Common myeloid progenitor, CD34-positive (primary cell): ENCODE measurements at places on chromosomes 13 and 19.
A peak's percentile ranks its signal among the peaks of the same experiment; 100 is the strongest.

DNA sequence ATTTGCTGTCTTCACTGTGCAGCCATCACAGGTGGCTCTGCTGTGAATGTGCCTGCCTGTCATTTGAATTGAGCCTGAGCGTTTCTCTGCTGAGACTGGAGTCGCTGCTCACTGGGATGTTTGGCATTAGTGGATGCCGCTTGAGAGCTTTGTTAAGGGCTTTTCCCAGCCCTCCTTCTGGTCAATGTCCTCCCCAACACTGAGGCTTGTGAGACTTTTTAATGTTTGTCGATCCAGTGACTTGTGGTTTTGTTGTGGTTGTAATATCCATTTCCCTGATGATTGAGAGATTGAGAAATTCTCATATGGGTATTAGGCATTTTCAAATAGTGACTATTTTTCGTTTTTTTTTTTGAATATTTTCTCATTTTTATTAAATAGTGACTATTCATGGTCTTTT is 2.6 kb downstream of the TPRX2 start:
- no peak for DNase-seq

GRCh38 chr19:8071912-8072311 is 19.4 kb downstream of the CCL25 start:
- no peak for DNase-seq

DNA sequence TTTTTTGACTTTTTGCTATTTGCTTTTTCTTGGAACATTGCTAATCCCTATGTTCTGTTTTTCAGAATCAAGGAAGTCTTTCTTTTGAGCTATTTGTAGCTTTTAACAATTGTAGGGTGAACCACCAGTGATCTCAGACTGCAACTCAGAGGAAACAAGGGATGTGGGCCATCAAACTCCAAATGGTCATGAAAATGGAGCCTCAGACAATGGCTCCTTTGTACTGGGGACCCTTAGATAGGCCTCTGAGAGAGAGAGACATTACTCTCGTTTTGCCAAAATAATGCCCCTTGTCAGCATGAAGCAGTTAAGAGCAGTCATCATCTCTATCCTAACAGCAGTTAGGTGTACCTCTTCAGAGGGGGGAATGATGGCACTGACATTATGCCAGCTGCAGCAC is 56.4 kb upstream of the GJB6 start:
- DNase-seq = no peak

DNA sequence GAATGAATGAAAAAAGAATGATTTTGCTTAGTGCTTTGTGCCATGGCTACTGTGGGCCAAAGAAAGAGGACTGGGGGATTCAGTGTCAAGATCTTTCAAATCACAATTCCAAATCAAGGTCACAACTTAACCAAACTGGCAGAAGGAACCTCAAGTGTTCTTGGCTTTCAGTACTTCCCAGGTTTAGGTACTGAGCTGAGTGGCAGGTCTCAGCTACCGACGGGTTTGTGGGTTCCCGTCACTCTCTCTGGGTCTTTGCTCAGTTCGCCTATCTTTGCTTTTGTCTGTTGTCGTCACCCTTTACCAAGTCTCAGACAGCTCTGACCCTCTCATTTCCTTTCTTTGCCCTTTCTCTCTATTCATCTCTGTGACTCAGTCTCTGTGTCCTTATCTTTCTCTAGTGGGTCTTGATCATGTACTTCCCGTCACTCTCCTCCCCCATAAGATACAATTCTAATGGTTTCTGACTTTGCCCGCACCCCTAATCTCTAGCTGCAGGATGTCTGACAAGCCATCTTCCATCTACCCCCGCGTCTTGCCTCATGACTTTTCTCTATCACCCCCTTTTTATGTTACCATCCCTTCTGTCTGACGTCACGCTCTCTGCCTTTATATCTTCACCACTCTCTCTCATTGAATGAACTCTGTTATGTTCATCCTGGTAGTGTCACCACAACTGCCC is 33.3 kb upstream of the LRRC4B start:
- peak; percentile 13 for DNase-seq

DNA sequence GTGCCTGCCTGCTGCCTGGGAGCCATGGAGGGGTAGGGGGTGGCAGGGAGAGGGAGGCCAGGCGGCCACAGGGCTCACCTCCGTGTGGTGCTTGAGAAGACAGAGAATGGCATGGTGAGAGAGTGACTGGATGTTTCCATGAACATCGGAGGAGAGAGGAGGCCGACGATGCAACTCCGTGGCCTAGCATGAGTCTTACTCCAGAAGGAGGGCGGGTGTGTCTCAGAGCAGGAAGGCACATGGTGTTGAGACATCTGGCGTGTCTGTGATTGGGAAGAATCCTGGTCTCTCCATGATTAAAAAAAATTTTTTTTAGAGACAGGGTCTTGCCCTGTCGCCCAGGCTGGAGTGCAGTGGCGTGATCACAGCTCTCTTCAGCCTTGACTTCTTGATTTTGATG is 5.1 kb downstream of the IRGC start:
- DNase-seq = no peak

DNA sequence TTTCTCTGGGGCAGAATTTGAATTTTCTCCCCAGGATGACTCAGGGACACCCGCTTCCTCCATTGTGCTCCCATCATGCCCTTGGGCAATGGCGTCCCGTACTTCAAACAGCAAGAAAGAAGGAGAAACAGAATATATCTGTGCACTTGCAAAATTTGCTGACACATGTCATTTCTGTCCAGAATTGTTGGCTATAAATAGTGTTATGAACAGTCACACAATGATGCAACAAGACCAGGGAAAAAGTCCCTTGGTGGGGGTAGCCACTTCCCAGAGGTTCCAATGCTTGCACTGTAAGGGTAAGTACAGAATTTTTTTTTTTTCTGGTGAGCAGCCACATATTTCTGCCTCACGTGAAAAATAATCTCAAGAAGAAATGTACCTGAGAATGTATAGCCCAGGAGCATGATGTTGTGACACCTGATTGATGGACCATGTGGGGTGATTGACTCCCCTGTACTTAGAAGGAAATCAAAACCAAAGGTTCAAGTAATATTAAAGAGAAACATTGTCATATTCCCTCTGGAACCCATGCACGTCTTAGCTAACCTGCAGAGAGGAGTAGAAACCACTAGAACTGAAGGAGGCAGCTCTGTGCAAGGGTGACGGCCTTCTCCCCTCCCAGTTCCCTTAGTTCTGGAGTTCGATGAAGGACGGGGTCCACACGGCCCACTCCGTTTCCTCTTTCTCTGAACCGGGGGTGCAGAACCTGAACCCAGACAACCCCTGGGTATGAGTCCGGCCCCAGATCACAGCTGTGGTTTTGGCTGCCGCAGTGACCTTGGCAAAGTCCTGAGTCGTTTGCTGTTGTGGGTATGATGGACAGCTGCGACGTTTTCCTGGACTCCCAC is 9.3 kb upstream of the LAIR1 start:
- no peak for DNase-seq

DNA sequence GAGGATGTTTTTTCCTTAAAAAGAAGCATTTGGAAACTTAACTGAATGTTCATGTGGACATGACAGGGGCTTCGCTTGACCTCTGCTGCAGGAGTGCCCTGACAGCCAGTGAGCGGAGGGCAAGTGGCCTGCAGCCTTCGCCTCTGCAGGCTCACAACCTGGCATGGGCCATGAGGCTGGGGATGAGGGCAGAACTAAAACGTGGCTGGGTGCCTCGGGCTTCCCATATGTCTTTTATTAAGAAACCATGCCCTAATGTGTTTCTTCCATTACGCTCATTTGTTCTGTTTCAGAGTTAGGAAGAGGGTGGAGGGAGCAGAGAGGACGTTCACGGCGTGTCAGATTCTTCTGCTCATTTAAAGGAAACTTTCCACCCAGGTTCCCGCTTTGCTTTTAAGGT is 2.9 kb downstream of the ARHGEF7 start:
- DNase-seq = no peak

DNA sequence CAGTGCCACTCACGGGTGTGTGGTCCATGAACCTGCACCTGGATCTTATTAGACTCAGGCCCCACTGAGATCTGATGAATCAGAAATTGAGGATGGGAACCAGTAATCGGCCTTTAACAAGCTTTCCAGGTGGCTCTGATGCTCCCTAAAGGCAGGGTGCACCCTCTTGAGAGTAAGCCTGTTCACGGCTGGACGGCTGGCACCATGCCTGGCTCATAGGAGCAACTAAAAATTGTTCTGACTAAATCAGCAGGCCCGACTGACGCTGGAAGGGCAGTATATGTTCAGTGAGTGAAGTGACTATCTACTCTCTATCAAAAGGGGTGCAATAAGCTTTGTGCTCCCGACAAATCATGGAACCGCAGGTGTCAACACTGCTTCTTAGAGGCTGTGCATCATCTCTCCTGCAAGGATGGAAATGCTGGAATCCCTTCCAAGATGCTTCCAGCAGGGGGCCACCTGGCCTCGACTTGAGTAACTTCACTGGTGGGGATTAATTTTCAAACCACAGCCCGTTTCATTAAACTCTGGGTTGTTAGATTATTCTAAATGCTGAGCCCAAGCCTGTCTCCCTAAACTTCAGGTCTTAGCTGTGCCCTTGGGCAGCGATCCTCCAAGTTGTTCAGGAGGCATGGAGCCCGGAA is 28.4 kb downstream of the TMTC4 start:
- DNase-seq = peak; percentile 14

DNA sequence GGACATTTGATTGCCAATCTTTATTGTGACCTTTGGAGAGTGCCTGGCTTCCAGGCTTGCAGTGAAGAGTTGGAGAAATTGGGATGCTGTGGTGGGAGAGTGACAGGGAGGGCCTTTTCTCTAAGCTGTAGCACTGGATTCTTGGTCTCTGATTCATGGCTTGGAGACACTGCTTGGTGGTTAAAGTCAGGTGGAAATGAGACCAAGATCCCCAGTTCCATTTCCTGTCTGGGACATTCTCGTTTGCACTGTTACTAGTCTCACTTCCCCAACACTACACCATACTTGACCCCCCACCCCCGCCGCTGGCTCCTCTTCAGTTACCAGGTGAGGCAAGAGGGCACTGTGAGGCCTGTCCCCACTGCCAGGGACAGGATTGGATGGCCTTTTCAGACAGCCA is 2.9 kb downstream of the SUPT5H start:
- DNase-seq = no peak

- no peak for DNase-seq
These were observed 18.4 kb upstream of the FEM1A start for GRCh38 chr19:4773047-4773640.
